Activated CD8-positive, alpha-beta memory T cell treated with anti-CD3 and anti-CD28 coated beads, Interleukin-2, amount 50 U/mL, for 4 hours (primary cell): ENCODE measurements at places on chromosomes 11 and 22.

DNA sequence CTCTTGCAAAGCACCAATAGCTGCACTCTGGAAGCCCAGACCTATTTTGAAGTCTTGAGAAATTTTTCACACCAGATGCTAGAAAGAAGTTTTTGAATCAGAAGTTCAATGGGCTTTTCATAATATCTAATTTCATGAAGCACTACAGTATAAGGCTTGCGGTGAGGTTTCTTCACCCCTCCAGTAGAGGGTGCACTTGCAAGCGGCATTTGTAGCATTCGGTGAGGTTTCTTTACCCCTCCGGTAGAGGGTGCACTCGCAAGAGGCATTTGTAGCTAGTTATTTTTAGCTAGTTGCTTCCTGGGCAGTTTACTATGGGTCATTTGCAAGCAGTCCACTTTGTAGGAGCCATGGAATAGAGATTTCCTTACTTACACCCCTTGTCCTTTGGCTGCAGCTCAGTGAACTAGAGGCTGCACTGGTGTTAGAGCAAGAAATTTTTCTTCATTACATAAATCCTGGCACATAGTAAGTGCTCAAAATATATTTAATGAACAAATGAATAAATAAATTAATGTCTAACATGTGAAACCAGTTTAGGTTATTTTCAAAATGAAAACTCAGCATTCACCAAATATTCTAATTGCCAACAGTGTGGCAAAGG lies 7.8 kb upstream of the NOX4 start:
- no peak for DNase-seq

DNA sequence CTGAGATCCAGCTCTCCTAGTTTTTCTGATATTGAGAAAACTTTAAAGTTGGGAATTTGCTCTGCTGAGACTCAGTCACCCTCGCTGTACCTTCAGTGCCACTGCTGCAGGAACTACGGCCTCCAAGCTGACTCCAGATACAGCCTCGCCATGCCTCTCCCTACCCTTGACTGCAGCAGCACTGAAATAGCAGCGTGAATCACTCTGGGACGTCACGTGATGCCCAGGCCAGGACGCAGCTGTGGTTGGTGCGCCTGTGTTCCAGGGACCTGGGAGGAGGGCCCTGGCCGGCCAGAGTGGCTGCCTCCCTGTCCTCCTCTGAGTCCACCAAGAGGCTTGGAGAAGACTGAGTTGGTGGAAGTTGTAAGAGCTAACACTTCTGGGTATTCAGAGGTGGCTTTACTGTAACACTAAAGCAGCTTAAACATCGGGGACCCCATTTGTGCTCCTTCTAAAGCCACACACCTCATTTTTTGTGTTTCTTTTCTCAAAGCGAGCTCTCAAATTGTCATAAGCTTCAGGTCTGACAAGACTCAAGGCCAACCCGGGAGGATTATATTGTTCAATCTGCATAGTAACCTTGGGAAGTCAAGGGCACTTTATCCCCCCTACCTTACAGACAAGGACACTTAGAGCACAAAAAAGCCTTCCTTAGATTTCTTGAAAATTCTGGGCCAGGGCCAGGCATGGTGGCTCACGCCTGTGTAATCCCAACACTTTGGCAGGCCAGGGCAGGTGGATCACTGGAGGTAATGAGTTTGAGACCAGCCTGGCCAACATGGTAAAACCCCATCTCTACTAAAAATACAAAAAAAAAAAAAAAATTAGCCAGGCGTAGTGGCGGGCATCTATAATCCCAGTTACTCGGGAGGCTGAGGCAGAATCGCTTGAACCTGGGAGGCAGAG lies 4.2 kb upstream of the STIP1 start:
- peak; percentile 47 for DNase-seq

GRCh38 chr11:115128226-115128625 lies 376.0 kb downstream of the CADM1 start:
- no peak for DNase-seq

DNA sequence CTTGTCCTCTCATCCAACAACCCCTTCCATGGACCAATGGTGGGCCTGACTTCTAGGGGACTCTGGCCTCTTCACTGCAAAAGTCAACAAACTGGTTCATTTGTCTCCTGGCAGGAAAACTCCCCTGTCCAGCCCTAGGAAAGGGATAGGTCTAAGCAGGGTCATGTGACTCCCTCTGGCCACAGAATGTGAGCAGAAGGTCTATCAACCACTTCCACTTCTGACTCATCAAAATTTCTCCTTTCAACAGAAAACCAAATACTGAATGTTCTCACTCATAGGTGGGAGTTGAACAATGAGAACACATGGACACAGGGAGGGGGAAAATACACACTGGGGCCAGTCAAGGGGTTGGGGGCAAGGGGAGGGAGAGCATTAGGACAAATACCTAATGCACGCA lies 1.3 kb upstream of the ISX start:
- DNase-seq: no peak

DNA sequence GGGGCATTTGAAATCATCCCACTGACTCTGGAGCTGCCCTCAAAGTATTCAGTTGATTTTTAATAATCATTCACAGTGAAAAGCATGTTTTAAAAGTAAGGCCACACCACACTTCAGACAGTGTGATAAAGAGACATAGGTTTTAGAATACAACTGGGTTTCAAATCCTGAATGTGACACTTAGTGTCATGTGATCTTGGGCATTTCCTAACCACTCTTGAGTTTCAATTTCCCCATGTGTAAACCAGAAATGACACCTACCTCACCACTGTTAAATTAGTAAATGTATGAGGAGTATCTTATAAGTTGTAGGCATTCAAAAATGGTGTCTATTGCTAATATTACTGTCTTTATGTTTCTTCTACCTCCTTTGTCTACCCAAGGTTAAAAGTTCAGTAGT lies 5.4 kb downstream of the TMEM123 start:
- DNase-seq: no peak

- DNase-seq: no peak
These were observed 125.6 kb downstream of the GRIK4 start for GRCh38 chr11:120637131-120637530.

DNA sequence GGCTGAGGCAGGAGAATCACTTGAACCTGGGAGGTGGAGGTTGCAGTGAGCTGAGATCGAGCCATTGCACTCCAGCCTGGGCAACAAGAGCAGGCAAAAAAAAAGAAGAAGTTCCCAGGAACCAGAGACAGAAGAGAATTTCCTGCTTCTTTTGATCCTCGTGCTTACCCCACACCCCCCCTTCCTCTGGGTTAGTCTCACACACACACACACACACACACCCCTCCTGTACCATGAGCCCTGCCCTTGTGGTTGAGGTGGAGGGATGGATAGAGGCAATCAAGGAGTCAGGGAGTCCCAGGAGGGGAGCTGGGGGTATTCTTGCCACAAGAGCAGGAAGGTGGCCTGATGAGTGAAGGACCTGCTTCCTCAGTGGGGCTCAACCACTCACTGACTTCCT lies 4.1 kb upstream of the UBE2L6 start:
- no peak for DNase-seq

GRCh38 chr11:29527391-29527936 lies 489.4 kb downstream of the KCNA4 start:
- no peak for DNase-seq
